ENCODE measurements at places on chromosomes 6 and 20.
A peak's percentile ranks its signal among the peaks of the same experiment; 100 is the strongest.

GRCh38 chr6:131226459-131227157 lies 91.3 kb downstream of the AKAP7 start:
- DNase-seq: no peak

- no peak for DNase-seq
These were observed 117.2 kb downstream of the PDSS2 start for GRCh38 chr6:107342144-107342543.

- DNase-seq: no peak
These were observed 16.2 kb downstream of the FRS3 start for GRCh38 chr6:41763470-41763869.

DNA sequence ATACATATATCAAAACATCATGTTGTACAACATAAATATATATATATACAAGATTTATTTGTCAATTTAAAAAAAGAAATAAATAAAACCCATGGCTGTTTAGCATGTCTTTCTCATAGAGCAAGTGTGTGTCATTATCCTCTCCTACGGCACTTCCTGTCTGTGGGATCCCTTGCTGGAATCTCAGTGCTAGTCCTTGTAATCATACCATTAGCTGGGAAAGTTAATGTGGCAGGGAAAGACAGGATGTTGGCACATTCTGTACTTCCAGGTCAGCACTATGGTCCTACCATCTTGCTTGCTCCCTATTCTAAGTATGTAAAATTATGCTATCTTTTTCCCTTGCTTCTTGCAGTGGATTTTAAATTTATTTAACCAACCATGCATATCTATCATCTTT lies 9.5 kb upstream of the SLC17A3 start:
- DNase-seq: no peak

DNA sequence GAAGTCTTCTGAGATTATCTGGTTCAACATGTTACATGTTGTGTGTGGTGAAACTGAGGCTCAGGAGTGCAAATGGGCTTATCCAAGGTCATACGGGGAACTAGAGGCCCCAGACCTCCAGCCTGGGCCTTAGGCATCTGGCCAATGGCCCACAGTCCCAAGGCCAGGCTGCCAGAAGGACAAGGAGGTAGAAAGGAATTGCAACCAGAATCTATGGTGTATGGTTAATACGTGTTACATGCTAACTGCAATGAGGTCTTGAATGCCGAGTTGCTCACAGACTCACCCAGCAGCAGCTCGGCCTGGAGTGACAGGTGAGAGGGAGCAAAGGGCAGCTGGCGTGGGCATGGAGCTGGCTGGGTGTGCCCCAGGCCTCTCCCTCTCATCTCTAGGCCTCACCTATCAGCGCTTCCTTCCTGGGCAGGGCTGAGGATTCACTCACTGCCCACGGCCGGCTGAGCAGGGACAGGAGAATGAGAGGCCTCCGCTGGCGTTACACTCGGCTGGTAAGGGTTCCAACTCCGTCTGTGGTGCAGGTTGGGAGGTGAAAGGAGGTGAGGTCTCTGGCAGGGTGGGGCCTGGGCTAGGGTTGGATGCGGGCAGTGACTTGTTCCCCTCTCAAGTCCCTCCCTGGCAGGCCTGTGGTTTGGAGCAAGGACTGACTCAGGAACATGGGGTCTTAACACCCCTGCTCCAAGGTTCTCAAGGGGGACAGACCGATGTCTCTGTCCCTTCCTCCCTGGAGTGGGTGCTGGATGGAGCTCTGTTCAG lies at the start of gene TLDC2:
Gene TLDC2, plus strand, starts transcription at position 437 of the 771 bp plus-strand sequence. Its CDS starts 37 bp downstream, at position 474.
- DNase-seq: no peak

DNA sequence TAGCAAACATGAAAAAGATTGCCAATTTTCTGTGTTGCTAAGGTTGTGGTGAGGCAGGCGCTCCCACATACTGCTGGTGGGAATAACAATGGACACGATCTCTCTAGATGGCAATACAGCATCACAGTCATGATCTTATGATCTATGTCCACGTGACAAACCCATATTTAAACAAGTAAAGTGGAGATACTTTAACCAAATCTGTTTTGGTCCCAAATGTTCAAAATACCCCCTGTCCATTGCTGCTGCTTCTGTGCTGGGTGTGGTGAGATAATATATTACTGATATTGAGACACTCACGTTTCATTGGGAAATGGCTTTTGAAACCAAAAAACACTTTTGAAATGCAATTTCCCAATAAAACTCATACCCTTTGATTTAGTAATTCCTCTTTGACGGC lies 23.0 kb downstream of the SIRPD start:
- no peak for DNase-seq

DNA sequence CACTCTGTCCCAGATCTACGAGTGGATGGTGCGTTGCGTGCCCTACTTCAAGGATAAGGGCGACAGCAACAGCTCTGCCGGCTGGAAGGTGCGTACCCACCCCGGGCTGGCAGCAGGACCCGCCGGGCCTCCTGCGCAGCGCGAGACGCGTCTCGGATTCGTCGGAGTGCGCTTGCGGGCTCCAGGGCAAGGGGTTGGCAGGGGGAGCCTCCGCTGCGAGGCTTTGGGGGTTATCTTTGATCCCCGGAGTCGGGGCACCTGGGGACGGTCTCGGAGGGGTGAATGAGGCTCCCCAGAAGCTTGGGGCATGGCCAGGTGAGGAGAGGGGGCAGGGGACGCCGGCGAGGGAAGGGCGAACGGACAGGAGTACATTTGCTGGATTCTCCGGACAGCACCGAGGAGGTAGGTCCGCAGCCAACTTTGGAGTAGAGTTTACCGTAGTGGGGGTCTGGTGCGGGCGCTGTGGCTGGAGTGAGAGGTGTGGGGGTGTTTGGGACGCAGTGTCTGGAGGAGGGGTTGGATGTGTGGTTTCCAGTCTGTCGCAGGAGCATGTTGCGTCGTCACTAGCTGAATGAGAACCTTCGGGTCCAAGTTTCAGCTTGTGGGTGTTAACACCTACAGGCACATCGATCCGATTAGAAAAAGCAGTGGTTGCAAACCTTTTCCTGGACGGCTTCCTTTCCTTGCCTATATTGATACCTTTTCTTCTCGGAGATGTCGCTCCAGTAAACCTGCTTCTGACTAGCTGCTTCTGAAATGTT lies 1.2 kb downstream of the FOXO3 start:
- no peak for DNase-seq

GRCh38 chr6:13252790-13253189 lies 75.5 kb downstream of the TBC1D7 start:
- no peak for DNase-seq

DNA sequence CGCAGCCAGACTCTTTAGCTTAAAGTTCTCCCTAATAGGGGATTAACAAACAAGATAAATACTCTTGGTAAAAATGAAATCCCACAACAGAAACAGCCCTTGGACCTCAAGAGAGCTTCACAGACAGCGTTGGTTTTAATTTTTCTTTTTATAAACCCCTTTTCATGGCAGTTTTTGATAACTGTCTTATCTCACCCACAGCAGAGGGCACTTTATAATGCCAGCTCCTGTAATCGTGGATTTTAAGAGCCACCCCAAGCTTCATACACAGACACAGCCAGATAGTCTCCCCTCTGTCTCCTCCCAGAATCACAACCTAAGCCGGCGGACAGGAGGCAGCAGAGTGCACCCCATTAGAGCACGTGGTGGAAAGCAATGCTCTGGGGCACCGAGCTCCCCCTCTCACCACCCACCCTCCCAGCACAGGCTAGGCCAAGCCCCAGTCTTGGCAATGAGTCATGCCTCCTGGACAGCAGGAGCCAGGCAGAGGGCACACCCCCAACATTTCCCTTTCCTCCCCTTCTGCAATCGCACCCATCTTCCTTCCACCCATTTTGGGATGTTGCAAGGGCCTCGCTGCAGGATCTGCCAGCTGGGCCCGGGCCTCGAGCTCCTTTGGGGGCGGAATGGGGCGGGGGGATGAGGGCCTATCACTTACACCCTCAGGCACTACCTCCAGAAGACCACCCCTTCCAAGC lies 2.4 kb downstream of the JAG1 start:
- DNase-seq: peak; percentile 67

Measured in amygdala (tissue), 56 donors.